ENCODE measurements at places on chromosomes 7 and 10.

- no peak for DNase-seq
These were observed 1.0 kb upstream of the NOLC1 start for GRCh38 chr10:102150970-102151773.

- DNase-seq = no peak
These were observed 440.1 kb downstream of the KCNMA1 start for GRCh38 chr10:77197544-77197943.

DNA sequence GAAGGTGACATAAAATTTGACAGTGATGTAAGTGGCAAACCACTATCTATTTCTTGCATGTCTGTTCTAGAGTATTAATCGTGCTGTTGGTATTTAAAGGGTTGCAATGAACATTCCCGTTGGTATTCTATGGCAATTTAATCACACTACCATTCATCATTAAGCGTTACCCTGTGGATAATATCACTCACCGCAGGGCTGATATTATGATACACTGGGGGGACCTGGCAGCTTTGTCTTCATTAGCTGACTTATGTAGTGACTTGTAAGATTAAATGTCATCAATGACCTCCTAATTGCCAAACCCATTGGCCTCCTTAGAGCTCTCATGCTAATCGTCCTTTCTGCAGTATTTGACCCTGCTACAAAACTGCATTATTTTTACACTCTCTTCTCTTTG is 624.5 kb upstream of the VSTM2A start:
- DNase-seq = no peak

- no peak for DNase-seq
These were observed 160.8 kb upstream of the NPSR1 start for GRCh38 chr7:34497153-34497777.

GRCh38 chr10:121696854-121697253 is 98.6 kb upstream of the FGFR2 start:
- no peak for DNase-seq

DNA sequence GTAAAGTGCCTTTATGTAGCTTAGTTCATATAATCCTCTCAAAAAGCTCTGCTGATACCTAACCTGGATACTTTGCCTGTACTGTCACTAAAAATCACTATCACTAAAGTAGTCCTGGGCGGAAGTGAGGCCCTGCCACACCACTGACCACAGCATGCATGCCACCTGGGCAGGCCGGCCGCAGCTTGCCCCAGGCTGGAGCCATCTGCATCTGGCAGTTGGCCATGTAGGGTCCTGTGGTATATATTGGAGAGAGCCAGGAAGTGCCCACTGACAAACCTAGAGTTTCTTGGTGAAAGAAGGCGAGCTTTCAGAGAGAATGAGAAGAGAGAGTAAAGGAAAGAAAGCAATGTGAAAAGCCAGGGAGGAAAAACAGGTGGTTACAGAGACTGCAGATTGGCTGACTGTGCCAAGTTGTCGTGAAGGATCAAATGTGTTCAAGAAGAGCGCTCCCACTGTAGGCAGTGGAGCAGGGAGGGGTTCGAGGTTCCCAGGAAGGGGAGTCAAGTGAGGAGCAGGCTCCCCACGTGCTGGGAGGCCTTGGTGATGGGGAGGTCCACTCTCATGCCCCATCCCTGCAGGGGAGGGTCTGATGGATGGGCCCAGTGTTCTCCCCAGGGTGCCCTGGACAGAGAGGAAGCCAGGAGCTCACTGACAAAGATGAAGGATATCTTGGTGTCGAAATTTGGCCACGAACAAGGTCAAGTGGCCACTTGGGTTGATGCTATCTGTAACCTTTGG is 13.6 kb downstream of the LOXL4 start:
- DNase-seq = no peak

DNA sequence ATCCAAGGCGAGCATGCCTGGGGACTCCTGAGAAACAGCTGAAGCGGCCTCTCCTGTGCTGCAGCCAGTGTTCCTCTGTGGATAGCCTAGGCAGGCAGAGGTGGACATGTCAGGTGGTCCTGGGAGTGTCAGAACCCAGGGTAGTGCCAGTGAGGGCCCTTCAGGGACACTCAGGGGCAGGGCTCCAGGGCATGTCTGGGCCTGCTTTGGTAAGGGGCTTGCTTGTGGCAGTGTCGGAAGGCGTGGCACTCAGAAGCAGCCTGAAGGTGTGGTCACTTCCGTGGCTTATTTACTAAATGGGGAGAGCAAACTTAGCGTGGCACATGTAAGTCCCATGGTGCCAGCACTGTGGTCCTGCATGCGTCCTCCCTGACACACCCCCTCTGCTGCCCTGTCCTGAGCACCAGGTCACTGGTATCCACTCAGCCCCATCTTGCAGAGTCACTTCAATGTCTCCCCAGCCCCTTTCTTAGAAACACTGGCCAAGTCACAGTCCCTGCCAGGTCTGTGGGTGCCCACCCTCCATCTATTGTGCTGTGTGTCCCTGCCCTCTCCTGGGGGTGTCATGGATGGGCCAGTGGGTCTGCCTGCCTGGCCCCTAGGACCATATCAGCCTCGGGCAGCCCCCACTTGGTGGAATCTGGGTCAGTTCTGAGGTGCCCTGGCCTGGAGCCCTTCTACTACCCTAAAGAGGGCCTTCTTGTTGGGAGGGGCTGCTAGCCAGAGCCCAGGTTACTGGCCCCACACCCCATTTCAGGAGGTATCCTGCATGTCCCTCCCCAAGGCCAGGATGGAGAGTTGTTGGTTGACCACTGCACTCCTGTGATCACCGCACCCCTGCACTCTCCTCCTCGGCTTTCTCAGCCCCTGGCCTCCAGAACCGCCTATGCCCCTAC is 6.4 kb downstream of the ZMIZ2 start:
- no peak for DNase-seq

DNA sequence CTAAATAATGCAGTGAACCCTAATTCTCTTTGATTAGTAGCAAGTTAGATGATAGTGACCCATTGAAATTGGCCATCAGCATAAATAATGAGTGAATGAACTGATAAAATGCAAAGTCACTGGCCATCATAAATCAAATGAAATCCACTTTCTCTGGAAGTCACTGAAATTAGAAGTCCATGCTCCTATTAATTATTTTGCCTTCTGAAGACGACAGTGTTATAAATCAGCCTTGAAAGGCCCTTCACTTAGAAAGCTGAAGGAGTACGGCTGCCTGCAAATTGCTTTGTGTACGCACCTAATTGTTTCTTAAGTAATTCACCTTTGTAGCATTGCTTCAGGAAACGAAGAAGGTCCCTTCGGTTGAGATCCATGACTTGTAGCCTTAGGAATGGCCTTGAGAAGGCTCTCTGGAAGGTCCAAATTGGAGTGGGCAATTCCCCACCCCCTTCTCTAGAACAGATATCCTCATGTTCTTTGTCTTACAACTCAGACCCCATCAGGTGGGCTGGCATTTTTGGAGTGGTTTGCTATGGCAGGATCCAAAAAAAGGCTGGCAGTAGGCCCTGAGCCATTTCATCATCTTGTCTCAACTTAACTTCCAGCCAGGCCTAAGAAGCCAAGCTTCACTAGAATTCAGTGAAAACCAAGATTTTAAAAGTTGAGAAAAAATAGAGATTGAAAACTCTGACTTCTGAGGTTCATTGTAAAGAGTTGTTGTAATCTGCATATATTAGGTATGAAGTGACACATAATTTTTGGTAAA is 420.3 kb downstream of the LRMDA start:
- DNase-seq = no peak

DNA sequence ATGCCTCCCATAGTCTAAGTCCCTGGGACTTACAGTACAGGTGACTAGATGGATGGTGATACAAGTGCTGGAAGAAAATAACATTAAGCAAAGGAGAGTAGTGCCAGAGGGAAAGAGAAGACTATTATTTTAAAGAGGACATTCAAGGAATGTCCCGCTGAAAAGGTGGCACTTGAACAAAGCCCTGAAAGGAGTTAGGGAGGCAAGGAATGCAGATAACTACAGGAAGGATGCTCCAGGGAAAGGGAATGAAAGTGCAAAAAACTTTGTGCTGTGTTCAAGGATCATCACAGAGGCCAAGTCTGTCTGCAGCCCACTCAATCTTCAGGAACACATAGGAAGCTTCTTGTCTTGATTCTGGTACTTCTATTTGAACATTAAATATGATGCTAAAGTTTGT is 14.9 kb downstream of the ANKMY2 start:
- no peak for DNase-seq

DNA sequence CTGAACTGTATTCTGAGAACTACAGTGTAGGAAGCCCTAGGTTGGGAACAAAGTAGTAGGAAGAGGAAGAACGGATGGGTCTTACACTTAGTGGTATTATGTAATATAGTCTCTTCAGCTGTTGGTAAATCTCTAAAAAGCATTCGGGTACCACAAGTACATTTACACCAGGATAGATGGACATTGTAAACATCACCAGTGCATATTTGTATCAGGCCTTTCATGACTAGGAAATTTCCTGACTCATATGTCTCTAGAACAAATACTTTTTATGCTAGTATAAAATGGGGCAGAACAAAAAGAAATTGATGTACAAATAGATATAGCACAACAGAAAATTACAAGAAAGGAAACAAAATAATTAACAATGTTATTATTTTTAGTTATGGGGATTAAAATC is 21.5 kb upstream of the OR6B1 start:
- no peak for DNase-seq

- no peak for DNase-seq
These were observed 141.2 kb downstream of the LYZL1 start for GRCh38 chr10:29430101-29430500.

GRCh38 chr10:78685466-78686103 is 383.2 kb upstream of the ZMIZ1 start:
- DNase-seq = no peak

GRCh38 chr10:811379-812175 is 119.9 kb downstream of the LARP4B start:
- DNase-seq = no peak

DNA sequence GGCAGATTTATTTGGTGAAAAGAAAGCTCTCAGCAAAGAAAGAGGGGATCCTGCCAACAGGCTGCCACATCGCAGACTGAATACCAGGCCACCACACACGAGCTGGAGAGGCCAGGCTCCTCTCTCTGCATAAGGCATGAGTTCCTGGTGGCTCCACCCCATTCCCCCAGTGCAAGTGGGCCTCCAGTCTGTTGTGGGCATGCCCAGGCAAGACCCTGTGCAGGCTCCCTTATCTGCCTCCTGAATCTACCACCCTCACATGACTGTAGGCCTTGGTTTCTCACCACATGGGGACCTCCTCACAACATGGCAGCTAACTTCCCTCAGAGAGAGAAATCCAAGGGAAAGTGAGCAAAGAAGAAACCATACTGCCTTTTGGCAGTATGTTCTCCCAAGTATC is 26.7 kb upstream of the CUL1 start:
- no peak for DNase-seq

DNA sequence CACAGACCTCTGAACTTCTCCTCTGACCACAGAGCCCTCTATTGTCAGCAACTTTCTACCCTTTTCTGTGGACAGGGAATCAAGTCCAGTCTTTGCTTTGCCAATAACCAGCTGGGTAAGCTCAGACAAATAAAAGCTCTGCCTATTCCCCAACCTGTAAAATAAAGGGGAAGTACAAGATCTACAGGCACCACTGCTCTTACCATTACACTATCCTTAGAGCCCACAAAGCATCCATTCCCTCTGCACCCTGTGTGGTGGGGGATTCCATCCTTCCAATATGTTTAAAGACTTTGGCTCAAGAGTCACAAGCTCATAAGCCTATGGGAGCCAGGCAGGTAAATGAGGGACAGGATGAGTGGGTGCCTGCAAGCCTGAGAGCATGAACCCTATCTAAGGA is 88.2 kb downstream of the PARD3 start:
- no peak for DNase-seq

- DNase-seq = no peak
These were observed 7.6 kb upstream of the CALML5 start for GRCh38 chr10:5506751-5507648.

- no peak for DNase-seq
These were observed 19.5 kb upstream of the PTF1A start for GRCh38 chr10:23172429-23173213.

DNA sequence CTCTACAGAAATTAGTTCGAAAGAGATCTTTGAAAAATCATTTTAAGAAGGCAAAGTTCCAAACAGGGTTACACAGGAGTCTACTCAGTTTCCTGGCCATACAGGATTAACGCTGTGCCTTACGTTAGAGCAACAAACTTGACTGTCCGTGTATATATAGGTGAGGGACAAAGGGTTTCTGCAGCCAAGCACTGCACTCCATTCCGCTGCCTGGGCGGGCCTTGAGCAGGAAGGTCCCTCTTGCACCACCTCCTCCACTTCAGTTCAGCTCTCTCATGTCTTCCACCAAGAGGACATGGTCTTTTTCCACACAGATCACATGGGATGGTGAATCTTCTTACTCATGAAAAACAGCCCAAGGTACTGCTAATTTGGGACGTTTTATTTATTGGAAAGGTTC is 43.2 kb downstream of the MCMBP start:
- DNase-seq = no peak

DNA sequence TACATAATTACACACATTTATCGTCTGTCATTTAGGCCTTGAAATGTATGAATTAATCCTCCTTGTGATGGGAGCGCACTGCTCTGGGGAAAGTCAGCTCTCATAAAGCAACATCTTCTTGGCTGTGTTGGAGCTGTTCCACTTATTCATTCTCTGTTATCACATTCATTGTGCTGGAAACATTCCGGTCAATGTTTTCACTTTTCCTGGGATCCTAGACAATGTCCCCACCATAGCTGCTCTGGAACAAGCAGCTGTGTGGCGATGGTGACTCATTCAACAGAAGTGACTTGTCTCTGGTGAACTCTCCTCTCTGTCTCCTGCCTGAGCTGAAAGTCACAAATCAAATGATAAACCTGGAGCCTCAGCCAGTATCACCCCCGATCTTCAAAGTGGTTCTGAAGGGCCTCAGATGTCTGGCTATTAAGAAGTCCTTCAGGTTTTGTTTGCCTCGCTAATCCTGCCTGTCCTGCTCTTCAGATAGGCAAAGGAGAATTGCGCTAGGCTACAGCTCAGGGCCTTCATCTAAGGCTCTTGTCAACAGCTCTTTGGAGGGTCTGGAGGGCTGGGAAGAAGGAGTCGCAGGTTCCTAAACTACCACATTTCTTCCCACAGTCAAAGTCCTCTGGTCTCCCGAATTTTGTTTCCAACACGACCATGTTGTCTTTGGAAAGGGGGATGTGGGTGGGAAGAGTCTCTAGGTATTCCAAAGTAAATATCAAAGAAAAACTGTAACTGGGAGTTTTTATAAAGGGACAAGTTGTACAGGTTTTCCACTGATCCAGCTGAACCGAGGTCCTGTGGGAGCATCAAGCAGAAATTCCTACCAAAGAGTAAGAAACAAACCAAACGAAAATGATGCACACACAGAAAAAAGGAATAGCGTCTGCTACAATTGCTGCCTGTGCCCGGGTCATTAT is 29.3 kb downstream of the KLF6 start:
- DNase-seq = no peak

DNA sequence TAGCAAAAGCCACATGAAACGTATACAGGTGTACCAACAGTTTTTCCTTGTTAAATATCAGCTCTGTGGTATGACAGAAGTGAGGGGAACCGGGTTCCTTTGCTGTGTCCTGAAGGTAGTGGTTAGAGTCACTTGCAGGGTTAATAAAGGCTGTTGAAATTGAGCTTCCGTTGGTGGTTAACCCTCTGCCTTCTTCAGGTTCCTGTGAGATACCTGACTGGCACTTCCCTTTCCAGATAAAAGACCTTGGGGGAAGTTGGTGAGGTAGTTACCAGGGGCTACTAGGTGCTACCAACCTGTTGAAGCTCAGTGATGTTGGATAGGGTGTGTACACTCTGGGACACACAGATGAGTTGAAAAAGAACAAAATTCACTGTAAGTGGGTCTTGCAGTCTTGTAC is 384.1 kb downstream of the GATA3 start:
- no peak for DNase-seq

GRCh38 chr7:78768859-78769258 is 684.6 kb downstream of the MAGI2 start:
- DNase-seq = no peak

- no peak for DNase-seq
These were observed 217.3 kb upstream of the HABP2 start for GRCh38 chr10:113335592-113335991.

Data from omental fat pad (tissue), 4 donors.